ENCODE measurements at places on chromosomes 6 and 20.

- DNase-seq, result no peak
Measured at GRCh38 chr20:37907677-37908401, 4.9 kb downstream of the VSTM2L start.

DNA sequence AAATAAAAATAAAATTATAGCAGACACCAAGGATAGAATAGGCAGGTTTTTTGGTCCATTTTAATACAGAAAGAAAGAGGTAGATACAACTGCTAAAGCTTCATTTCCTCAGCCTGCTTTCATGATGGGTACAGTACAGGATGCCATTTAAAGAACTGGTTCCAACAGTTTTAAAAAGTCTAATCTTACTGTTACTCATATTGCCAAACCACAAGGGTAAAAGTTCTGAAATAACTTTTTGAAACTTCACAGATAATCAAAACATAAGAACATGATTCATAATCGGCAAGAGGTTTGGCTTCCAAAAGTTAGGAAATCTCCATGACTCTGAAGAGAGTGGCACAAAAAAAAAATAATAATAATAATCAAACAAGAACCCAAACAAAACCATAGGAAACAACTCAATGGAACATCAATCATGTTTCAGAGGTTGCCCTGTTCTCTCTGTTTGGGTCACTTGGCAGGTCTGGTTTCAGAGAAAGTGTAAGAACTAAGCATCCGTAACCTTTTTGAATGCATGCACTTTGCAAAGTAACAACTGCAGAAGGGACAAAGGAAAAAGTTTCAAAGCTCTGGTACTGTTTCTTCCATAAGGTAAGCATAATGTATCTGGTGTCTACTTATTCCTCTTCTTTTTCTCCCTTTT, 79.7 kb downstream of the SMLR1 start:
- DNase-seq, result no peak

- DNase-seq, result no peak
Measured at GRCh38 chr6:4637691-4638433, 138.3 kb upstream of the CDYL start.

- no peak for DNase-seq
Measured at GRCh38 chr20:55067158-55067825, 591.9 kb downstream of the DOK5 start.

GRCh38 chr6:140671926-140672325, 1297.5 kb upstream of the CITED2 start:
- peak; percentile 5 for DNase-seq

- no peak for DNase-seq
Measured at GRCh38 chr6:2890976-2891767, 11.9 kb downstream of the SERPINB9 start.

GRCh38 chr6:28315628-28316027, 20.3 kb downstream of the ZSCAN31 start:
- no peak for DNase-seq

GRCh38 chr6:32684246-32684645, 17.8 kb upstream of the HLA-DQB1 start:
- DNase-seq, result no peak

GRCh38 chr6:36839749-36840431, 646 bp upstream of the CPNE5 start:
- DNase-seq, result no peak

- no peak for DNase-seq
Measured at GRCh38 chr6:155152211-155153076, 111.4 kb upstream of the CLDN20 start.

GRCh38 chr20:10321138-10321717, 102.6 kb downstream of the SNAP25 start:
- DNase-seq, result no peak

GRCh38 chr6:138239774-138240173, 21.5 kb upstream of the PBOV1 start:
- DNase-seq, result no peak

DNA sequence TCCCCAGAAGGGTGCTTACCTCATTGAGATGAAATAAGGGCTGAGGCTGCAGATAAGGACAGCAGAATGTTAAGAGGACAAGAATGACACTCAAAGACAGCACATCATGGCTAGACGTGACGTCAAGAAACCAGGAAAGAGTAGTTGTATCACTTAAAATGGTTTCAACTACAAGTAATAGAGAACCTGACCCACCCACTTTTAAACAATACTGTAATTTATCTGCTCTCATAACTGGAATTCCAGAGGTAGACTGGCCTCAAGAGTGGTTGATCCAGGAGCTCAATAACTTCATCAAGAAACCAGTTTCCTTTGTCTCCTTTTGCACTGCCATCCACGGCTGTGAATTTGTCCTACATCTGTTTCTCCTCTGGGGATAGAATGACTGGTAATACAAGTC, 187.1 kb downstream of the EYA4 start:
- no peak for DNase-seq

DNA sequence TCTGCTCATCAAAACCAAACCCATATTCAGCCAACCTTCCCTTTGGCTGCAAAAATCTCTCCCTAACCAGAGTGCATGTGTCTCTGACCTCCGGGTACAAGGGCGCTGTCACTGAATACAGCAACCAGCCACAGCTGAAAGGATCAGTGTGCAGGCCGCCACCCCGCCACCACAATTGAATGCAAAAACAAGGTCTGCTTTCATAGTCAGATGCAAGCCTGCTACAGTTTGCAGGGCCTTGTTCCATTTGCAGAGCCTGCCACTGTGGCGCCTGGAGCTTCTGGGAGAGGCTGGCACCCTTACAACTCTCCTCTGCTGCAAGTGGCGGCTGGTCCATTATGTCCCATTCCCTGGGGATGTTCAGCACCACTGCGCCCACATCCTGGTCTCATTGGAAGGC, 23.5 kb downstream of the MDGA1 start:
- DNase-seq, result no peak

GRCh38 chr6:49497304-49497703, 2.4 kb upstream of the GLYATL3 start:
- no peak for DNase-seq

All from CMK (cell line).